Activated T-cell treated with anti-CD3 and anti-CD28 coated beads, Interleukin-2, amount 50 U/mL, for 24 hours (primary cell): ENCODE measurements at places on chromosomes 16 and 17.

DNA sequence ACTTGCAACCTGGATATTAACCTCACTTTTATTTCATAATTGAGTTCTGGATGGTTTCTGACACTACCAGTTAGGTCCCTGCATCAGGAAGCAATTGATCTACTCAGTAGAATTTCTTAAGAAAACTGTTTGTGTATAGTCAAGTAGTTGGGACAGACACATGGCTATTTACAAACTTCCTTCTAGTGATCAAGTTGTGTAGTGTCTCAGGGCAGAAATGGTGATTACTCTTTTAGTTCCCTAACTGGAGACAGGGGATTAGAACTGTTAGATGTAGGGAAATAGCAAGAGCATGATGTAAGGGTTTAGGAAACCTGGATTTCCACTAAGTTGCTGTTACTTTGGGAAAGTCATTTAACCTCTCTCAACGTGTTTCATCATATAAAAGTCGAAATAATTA, 30.4 kb downstream of the TMEM100 start:
- no peaks in the 10 kb centered on the region for H3K4me1 ChIP-seq
- no peaks in the 10 kb centered on the region for H3K36me3 ChIP-seq
- H3K27me3 ChIP-seq: peaks cover 21% of the 10 kb centered on the region

GRCh38 chr16:473046-474043, 47.9 kb downstream of the RAB11FIP3 start:
- no peak overlapping the region for H3K4me3 ChIP-seq
- no peak overlapping the region for H3K27ac ChIP-seq
- no peaks in the 10 kb centered on the region for H3K4me1 ChIP-seq
- H3K27me3 ChIP-seq: no peaks in the 10 kb centered on the region
- no peak for DNase-seq

- peaks cover 75% of the 10 kb centered on the region for H3K36me3 ChIP-seq
- no peaks in the 10 kb centered on the region for H3K27me3 ChIP-seq
- DNase-seq: no peak
- H3K27ac ChIP-seq: peak overlapping the region; percentile 28
- H3K4me3 ChIP-seq: no peak overlapping the region
These were observed 36.7 kb upstream of the PIK3R6 start for GRCh38 chr17:8904201-8904600.

DNA sequence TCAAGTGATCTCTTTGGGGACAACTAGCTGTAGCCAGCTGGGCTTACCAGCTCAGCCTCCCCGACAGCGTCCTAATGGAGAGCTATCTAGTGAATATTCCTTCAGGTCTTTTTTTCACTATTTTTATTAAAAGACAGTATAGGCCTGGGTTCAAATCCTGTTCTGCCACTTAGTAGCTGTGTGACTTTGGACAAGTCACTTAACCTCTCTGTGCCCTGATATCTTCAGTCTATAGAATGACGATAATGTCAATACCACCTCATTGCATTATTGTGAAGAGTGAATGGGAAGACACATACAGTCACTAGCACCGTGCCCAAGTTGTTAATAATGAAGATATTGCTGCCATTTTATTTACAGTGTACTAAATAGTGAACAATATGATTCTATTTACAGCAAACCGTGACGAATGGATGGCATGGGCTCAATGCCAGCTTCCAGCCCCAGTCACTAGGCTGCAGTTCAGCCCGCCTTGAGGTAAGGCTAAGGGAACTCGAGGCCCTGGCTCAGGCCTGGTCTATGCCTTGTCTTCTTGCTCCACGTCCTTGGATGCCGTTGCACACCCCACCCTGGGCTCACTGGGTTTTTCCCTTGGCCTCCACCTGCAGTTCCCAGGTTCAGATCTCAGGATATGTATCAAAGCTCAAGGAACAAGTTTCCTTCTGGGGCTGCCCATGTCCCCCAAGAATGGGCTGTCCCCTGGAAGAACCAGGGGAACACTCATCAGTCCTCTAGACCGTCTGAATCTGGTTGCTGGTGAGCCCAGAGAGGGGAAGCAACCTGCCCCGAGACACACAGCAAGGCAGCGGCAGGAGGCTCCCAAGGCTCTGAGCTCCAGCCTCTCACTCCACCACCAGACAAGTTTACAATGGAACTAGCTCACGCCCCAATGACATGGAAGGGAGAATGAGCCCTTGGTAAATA, 95.4 kb upstream of the TNRC6C start:
- no peak overlapping the region for H3K27ac ChIP-seq
- H3K4me3 ChIP-seq: no peak overlapping the region
- H3K27me3 ChIP-seq: no peaks in the 10 kb centered on the region

DNA sequence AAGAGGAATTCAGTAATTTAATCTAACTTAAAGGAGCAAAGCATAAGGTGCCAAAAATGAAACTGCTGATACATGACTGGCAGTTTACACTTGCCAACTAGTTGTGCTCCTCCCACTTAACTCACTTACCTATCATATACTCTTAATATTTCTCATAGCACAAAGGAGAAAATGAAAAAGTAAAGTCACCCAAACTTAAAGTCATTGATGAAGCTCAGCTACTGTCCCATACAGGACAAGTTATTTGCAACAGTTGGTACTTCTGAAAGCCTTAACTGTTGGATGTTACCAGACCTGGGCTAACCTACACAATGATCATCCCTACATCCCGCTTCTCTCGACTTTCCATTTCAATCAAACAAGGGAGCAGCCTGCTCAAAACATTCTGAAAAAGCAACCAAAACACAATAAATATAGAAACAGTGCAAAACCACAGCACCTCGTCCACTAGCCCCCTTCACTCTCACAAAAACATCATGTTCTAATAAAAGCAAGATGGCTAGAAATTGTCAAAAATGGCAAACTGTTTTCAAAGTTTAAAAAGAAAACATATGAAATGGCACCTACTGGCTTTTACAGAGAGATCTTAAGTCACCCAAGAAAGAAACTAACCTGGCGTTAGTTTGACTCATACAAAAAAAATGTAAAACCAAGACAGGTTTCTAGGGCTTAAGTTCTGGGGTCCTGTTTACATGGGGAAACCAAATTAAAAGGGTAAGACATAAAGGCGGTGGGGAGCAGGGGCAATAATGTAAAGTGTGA, 868 bp downstream of the MED13 start:
- peak overlapping the region; percentile 88 for H3K4me3 ChIP-seq
- DNase-seq: no peak
- H3K4me1 ChIP-seq: peaks cover 42% of the 10 kb centered on the region
- H3K36me3 ChIP-seq: peaks cover 54% of the 10 kb centered on the region
- H3K27me3 ChIP-seq: no peaks in the 10 kb centered on the region

- H3K4me1 ChIP-seq: peaks cover 56% of the 10 kb centered on the region
- no peak overlapping the region for H3K4me3 ChIP-seq
- H3K27me3 ChIP-seq: peaks cover 2% of the 10 kb centered on the region
- DNase-seq: no peak
- no peaks in the 10 kb centered on the region for H3K36me3 ChIP-seq
- peak overlapping the region; percentile 15 for H3K27ac ChIP-seq
These were observed 17.1 kb downstream of the CDH1 start for GRCh38 chr16:68754084-68754792.

- no peak overlapping the region for H3K27ac ChIP-seq
- no peak for DNase-seq
- H3K4me1 ChIP-seq: peaks cover 2% of the 10 kb centered on the region
- no peak overlapping the region for H3K4me3 ChIP-seq
- H3K36me3 ChIP-seq: no peaks in the 10 kb centered on the region
- no peaks in the 10 kb centered on the region for H3K27me3 ChIP-seq
These were observed 15.2 kb downstream of the DRC3 start for GRCh38 chr17:17987901-17988300.

- H3K4me1 ChIP-seq: no peaks in the 10 kb centered on the region
- H3K36me3 ChIP-seq: no peaks in the 10 kb centered on the region
- peaks cover 34% of the 10 kb centered on the region for H3K27me3 ChIP-seq
- no peak for DNase-seq
- H3K27ac ChIP-seq: no peak overlapping the region
- no peak overlapping the region for H3K4me3 ChIP-seq
These were observed 88.7 kb downstream of the AIPL1 start for GRCh38 chr17:6346156-6346786.

DNA sequence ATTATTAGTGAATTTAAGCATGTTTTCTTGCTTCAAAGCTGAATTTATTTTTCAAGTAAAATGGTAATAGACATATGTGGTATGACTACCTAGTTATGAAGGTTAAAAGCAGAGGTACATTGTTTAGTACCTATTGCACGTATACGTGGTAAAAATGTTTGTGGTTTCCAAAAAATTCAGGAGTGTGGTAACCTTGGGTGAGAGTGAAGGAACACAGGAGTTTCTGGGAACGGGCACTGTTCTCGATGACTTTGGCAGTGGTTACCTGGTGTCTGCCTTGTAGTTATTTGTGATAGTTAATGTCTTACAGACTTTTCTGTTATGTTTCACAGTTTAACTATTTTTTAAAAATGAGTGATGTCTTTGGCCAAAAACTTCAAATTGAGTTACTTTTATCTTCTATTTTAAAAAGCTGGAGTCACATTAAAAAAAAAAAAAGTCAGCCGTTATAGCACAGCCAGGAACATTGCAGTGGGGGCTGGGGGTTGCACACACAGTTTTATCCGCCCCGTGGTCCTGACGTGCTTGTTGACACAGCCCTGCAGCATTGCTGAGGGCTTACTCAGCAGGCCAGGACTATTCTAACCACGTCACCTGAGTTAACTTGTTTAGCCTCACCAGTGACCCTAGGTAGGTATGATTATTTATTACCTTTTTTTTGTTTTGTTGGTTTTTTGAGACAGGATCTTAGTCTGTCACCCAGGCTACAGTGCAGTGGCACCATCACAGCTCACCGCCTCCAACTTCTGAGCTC, 10.9 kb downstream of the JPT2 start:
- DNase-seq: no peak
- H3K27ac ChIP-seq: peak overlapping the region; percentile 44
- no peaks in the 10 kb centered on the region for H3K27me3 ChIP-seq
- H3K4me3 ChIP-seq: no peak overlapping the region
- peaks cover 17% of the 10 kb centered on the region for H3K4me1 ChIP-seq
